ENCODE measurements at places on chromosomes 7 and 10.

DNA sequence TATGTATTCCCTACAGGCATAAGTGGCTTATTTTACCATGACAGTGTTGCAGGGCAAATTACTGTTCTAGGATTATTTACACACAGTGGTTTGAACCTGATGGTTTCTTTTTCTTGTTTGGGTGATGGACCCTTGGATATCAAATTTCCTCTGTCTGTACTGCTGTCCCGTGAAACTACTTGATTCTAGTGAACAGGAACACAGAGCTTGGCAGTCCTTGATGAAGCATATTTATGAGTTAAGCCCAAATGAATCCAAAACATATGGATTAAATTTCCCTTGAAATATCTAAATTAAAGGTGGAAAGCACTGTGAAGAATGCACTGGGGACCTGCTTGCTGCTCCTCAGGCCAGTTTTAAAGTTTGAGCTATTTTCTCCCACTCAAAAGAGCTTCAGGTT lies 635.3 kb downstream of the INHBA start:
- DNase-seq: no peak

DNA sequence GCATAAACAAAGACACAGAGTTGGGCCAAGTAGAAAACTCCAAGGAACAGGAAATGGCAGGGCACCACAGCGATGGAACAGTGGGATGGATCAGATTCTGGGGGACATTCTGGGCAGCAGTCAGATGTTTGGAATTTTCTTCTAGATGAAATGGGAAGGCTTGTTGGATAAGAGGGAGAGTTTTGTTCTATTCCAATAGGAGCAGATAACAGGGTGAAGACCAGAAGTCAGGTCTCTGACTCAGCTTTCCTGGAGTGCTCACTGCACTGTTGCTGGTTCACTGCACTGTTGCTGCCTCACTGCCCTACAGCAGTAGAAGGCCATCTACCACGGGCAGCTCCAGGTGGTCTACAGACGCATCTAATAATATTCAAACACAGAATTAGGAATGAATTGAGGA lies 135.6 kb downstream of the ATE1 start:
- no peak for DNase-seq

- DNase-seq: no peak
These were observed 309.5 kb downstream of the ATRNL1 start for GRCh38 chr10:115402699-115403098.

GRCh38 chr7:19392246-19392645 lies 247.0 kb upstream of the FERD3L start:
- no peak for DNase-seq

- DNase-seq: no peak
These were observed 267.9 kb upstream of the LRGUK start for GRCh38 chr7:133859231-133859630.

GRCh38 chr7:127791446-127792189 lies 139.6 kb downstream of the SND1 start:
- no peak for DNase-seq

GRCh38 chr10:7449063-7449695 lies 38.3 kb upstream of the SFMBT2 start:
- DNase-seq: no peak

GRCh38 chr10:8048281-8049008 lies 6.0 kb upstream of the GATA3 start:
- DNase-seq: no peak

DNA sequence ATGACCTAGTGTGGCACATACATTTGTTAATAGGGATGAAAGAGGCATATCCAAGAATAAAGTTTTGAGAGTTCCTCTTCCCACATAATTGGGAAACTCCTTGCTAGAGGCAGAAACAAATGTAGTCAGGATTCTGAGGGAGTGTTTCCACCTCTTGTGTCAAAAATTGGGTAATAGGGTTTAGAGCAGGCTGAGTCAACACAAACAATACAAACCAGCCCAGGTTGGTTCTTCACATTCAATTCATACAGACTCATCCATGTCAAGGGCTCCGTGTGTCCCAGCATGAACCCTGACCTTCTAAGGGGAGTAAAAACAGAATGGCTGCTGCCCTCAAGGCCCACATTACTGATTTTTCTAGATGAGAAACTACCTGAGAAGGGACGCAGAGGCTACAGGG lies 75.3 kb downstream of the GLI3 start:
- DNase-seq: no peak

DNA sequence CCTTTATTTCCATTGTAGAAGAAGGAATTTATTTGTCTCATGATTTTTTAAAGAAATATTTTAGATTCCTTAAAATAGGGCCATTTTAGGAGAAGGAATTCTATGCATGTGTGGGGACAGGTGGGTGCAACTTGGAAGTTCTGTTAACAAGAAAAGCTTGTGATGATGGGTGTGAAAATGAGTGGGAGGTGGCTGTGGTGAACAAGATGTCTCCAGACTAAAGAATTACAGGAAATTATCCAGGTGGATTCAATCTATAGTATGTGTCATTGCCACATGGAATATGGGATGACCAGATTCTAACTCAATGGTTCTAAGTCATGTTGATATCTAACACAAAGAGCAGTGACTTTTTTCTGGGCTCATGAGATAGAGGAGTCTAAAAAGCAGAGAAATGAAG lies 229.6 kb upstream of the IGFBP3 start:
- no peak for DNase-seq

- no peak for DNase-seq
These were observed 77.4 kb downstream of the SEMA3C start for GRCh38 chr7:80841423-80841955.

- no peak for DNase-seq
These were observed 901 bp upstream of the CCNY start for GRCh38 chr10:35335133-35336083.

GRCh38 chr10:34094146-34094696 lies 720.9 kb downstream of the PARD3 start:
- peak; percentile 16 for DNase-seq

GRCh38 chr10:5195727-5196374 lies 786 bp upstream of the AKR1C4 start:
- DNase-seq: peak; percentile 60

- no peak for DNase-seq
These were observed 245.2 kb downstream of the KLF6 start for GRCh38 chr10:3539696-3540383.

DNA sequence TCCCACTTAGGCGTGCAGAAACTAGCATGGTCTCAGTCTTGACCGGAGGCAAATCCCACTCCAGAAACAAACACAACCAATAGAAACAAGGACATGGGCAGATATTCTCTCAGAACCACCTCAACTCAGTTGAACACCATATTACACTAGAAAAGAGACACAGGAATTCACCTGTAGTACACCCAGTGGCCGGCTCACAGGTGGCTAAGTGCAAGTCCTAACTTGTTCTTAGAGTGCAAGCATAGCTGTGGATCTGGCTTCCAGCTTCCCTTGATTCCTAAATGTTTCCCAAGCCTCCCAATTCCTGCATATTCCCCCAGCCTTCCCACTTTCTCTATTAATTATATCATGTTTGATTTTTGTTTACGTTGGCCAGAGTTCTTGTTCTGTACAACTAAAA lies 164.4 kb downstream of the TPK1 start:
- no peak for DNase-seq

- no peak for DNase-seq
These were observed 76.1 kb downstream of the ADD3 start for GRCh38 chr10:110083884-110084283.

DNA sequence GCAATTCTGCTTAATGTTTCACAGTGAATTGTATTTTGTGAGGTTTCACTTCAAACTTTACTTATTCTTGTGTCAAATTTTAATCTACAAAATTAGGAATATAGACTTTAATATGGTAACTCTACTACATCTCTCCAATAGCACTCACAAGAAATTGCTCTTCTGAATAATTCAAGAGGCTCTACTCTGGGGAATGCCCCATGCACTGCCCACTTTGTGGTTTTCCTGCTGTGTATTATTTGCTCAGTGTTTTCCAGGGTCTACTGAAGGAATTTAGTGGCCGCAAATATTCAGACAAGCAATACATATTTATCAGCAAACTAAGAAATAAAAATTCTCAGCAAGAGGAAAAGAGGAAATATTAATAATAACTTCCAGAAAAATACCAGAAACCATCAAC lies 611.4 kb downstream of the TNS3 start:
- no peak for DNase-seq

- DNase-seq: no peak
These were observed 226.8 kb downstream of the ACTR3B start for GRCh38 chr7:152986376-152986775.

GRCh38 chr7:25895792-25896171 lies 256.2 kb upstream of the NFE2L3 start:
- DNase-seq: no peak

GRCh38 chr10:97774811-97775294 lies 3.1 kb upstream of the SFRP5 start:
- no peak for DNase-seq

DNA sequence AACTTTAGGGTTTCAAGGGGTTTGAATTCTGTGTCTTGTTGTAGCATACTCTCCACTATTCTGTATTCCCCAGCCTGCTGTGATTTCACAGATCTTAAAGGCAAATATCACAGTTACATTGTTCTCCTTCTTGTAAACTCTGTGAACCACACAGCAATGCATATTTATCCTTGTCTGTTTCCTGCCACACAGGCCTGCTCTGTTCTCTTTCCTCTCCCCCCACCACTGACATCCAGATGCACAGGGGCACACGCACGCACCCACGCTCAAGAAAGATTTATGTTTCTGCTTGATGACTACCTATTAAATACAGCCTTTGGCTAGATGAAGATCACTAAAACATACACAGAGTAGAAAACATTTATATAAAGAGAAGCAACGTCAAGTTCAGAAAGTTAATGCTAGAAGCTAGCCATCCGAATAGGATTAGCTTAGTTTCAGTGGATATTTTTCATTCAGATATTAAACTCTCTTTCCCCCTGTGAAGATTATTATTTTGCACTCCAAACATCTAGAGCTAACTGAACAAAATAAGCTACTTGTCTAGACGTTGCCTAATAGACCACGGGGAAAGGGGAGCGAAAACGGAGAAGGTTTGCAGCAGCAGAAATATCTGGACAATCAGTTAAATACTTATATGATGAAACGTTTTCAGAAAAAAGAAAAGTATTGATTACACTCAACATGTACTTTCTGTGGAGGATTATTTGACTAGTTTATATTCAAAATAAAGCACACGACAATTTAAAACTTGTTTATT lies 193.1 kb upstream of the SEMA3C start:
- DNase-seq: no peak

DNA sequence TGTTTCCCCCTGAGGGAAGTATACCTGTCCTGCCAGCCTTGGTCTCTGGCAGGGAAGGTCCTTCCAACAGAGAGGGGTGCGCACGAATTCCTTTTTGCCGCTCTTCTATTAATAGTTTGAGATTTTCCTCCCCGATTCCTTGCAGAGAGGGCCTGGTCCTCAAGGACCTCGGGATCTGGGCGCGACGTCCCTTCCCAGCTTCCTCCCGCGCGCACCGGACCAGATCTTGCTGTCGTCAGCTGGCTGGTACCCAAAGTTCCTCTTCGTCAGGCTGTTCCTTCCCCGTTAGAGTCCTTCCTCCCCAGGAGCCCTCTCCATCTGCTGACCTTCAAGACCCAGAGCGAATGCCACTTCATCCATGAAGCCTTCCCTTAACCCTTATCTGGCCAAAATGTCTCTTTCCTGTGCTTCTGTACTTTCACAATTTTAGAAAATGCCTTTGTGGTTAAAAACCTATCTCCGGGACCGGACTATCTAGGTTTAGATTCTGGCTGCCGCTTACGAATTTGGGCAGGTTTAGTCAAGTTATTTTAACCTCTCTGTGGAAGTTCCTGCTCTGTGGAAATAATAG lies 851 bp upstream of the GOT1 start:
- DNase-seq: peak; percentile 78

- no peak for DNase-seq
These were observed 4.8 kb upstream of the TRDMT1 start for GRCh38 chr10:17206210-17206709.

GRCh38 chr7:100444311-100445278 lies 8.3 kb upstream of the PPP1R35 start:
- DNase-seq: peak; percentile 68

GRCh38 chr10:5662708-5663579 lies 3.5 kb downstream of the ASB13 start:
- no peak for DNase-seq

DNA sequence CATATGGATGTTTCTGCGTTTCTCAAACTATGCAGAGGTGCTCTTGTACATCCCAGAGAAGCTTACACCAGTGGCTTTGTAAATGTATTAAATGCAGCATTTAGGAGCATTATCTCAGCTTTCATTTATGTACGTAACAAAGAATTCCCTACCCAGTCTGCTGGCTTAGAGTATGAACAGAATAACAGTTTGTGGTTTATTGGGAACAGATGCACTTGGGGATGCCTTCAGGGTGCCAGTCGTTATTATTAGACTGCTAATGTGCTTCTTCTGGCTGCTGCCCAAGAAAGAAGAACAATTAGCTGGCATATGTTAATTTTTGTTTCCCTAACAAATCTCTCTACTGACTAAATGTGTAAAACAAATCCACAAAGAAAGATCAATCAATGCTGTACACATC lies 241.9 kb downstream of the FOXP2 start:
- DNase-seq: no peak

DNA sequence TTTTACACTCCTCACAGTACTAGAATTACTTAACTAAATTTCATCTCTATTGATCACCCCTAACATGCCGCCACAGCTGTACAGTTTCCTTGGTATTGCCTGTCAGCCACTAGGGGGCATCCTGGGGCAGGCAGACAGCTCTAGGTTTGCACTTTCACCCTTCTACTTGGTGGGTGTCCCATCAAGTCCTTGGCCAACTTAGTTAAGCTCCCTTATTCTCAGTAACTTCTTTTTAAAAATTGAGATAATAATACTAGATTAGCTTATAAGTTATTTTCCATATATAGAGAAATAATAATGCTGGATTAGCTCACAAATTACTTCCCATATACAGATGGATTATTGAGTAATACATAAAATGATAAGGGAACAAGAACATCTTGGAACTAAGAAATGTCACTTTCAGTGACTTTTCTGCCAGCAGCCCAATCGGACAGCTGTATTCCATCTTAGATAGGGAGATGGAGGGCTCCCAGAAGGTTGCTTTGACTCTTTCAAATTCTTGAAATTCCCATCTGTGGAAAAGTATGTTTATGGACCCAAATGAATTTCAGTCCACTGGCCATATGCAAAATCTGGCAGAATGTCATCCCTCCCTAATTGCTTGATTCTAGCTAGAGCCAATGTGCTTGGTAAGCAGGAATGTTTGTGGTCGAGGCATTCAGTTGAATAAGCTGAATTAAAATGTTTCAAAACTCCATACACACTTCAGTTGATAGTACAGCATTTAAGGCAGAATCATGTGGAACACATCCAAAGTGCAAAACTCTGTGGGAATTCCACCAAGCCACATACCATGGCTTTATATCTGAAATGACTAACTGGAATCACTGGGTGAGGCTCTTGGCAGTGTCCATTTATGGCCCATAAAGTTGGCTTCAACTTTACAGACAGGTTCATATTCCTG lies 309.7 kb downstream of the CSTF2T start:
- no peak for DNase-seq
